ENCODE measurements at places on chromosomes 13 and 19. TPM values are rescaled to one million over a fixed set of nuclear protein-coding genes. Genes with fewer than 3 reads are reported as not detected.
A peak's percentile ranks its signal among the peaks of the same experiment; 100 is the strongest.

DNA sequence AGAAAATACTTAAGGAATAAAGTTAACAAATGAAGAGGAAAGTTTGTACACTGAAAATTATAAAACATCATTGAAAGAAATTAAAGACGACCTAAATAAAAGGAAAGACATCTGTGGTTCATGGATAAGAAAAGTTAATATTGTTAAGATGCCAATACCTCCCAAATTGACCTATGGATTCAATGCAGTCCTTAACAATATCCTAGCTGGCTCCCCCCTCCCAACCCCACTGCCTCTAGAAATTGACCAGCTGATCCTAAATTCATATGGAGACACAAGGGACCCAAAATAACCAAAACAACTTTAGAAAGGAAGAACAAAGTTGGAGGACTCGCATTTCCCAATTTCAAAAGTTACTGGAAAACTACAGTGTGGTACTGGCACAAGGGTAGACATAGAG lies 28.3 kb downstream of the ZNF45 start:
- H3K4me3 ChIP-seq: no peak overlapping the region
- no peak for DNase-seq
- H3K27ac ChIP-seq: no peak overlapping the region
- H3K36me3 ChIP-seq: peaks cover 59% of the 10 kb centered on the region

Gene C13orf42
- not detected for total RNA-seq

- no peak overlapping the region for H3K27ac ChIP-seq
- peaks cover 23% of the 10 kb centered on the region for H3K36me3 ChIP-seq
- H3K4me1 ChIP-seq: peaks cover 12% of the 10 kb centered on the region
- H3K27me3 ChIP-seq: no peaks in the 10 kb centered on the region
- DNase-seq: no peak
Observed at GRCh38 chr19:3682741-3683404, 17.4 kb downstream of the PIP5K1C start.

Gene IGSF23
- total RNA-seq: not detected

GRCh38 chr19:13870873-13871272 lies 6.1 kb upstream of the NANOS3 start:
- H3K27ac ChIP-seq: no peak overlapping the region
- H3K4me3 ChIP-seq: no peak overlapping the region
- H3K36me3 ChIP-seq: no peaks in the 10 kb centered on the region
- peaks cover 28% of the 10 kb centered on the region for H3K27me3 ChIP-seq
- peaks cover 18% of the 10 kb centered on the region for H3K4me1 ChIP-seq

- no peak overlapping the region for H3K27ac ChIP-seq
- no peak for DNase-seq
- H3K4me1 ChIP-seq: peaks cover 13% of the 10 kb centered on the region
Observed at GRCh38 chr19:14167576-14168138, 31.3 kb upstream of the ASF1B start.

DNA sequence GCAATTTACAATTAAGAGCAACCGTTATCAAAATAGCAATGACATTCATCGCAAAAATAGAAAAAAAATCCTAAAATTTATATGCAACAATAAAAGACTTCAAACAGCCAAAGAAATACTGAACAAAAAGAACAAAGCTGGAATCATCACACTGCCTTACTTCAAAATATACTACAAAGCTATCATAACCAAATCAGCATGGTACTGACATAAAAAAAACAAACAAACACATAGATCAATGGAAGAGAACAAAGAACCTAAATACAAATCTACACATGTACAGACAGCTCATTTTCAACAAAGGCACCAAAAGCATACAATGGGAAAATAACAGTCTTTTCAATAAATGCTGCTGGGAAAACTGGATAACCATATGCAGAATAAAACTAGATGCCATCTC lies 6.4 kb downstream of the ZNF562 start:
- H3K27ac ChIP-seq: no peak overlapping the region
- H3K36me3 ChIP-seq: peaks cover 92% of the 10 kb centered on the region
- H3K4me1 ChIP-seq: peaks cover 22% of the 10 kb centered on the region

GRCh38 chr19:37905946-37906868 lies at the start of gene WDR87:
WDR87 (minus strand) TSS chr19:37906594; CDS start chr19:37898239, 8,355 bp downstream.
- peak; percentile 48 for DNase-seq
- H3K27ac ChIP-seq: peak within 1 kb of the TSS; percentile 81
- H3K27me3 ChIP-seq: no peaks in the 10 kb centered on the region
- peak within 1 kb of the TSS; percentile 82 for H3K4me3 ChIP-seq
- H3K36me3 ChIP-seq: no peaks in the 10 kb centered on the region

DNA sequence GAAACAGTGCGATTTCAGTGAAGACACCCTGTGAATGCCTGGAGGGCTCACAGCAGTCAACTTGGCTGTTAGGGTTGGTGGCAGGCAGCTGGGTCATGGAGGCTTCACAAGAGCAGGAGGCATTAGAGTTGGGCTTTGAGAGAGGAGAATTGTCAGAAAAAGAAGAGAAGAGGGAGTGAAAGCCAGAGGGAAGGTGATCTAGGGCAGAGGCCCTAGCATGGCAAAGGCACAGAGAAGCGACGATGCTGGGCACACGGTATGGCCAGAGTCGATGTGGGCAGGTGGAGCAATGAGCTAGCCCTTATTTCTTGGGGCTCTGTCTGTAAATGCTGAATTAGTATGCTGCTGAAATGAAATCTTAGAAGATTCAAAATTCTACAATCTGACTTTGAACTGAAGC lies 52.6 kb upstream of the OLFM4 start:
- H3K4me1 ChIP-seq: no peaks in the 10 kb centered on the region
- DNase-seq: no peak
- H3K4me3 ChIP-seq: no peak overlapping the region
- H3K27me3 ChIP-seq: peaks cover 3% of the 10 kb centered on the region
- no peak overlapping the region for H3K27ac ChIP-seq

Gene PLEKHJ1
- total RNA-seq: 84.6 TPM

DNA sequence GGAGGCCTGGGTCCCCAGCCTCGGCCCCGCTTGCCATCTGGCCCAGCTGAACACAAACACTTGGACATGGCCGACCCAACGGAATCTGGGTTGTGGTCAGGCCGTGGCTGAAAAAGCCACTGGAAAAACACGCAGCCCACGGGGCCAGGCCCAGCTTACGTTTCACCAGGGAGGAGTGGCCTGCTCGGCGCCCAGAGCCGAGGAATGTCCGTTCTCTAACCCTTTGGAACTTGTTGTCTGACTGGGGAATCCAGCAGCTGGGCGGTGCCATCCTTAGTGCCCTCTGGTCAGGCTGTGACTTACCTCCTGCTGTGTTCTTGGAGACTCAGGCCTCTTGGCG lies 13.8 kb downstream of the CILP2 start:
- H3K36me3 ChIP-seq: no peaks in the 10 kb centered on the region
- H3K4me3 ChIP-seq: no peak overlapping the region
- DNase-seq: no peak
- H3K27ac ChIP-seq: no peak overlapping the region
- H3K4me1 ChIP-seq: no peaks in the 10 kb centered on the region
- H3K27me3 ChIP-seq: no peaks in the 10 kb centered on the region

DNA sequence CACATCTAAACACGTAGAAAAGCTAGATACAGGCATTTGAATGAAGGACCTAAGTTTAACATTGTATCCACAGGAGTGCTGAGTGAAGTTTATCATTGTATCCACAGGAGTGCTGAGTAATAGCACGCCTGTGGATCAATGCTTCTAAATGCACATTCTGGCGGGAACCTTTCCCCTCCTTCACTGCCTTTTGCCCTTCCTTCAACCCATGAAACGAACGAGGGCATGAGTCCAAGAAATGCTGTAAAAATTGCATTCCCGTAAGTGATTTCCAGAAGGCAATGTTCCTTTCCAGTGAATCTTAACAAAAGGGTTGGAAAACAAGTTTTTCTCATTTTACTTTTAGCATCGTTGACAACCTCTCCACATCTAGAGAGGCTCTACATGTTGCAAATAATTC lies 88.1 kb downstream of the ZDHHC20 start:
- H3K4me3 ChIP-seq: no peak overlapping the region
- H3K4me1 ChIP-seq: peaks cover 7% of the 10 kb centered on the region
- H3K27me3 ChIP-seq: no peaks in the 10 kb centered on the region
- DNase-seq: no peak

- DNase-seq: peak; percentile 87
- H3K36me3 ChIP-seq: peaks cover 38% of the 10 kb centered on the region
- H3K27me3 ChIP-seq: no peaks in the 10 kb centered on the region
- peaks cover 42% of the 10 kb centered on the region for H3K4me1 ChIP-seq
Observed at GRCh38 chr19:41351339-41352245, 2.1 kb downstream of the TGFB1 start.

Gene ZNF714
- total RNA-seq: 18.8 TPM

Measured in activated naive CD8-positive, alpha-beta T cell treated with anti-CD3 and anti-CD28 coated beads for 36 hours (primary cell).